ENCODE measurements at places on chromosomes 2 and 18.

DNA sequence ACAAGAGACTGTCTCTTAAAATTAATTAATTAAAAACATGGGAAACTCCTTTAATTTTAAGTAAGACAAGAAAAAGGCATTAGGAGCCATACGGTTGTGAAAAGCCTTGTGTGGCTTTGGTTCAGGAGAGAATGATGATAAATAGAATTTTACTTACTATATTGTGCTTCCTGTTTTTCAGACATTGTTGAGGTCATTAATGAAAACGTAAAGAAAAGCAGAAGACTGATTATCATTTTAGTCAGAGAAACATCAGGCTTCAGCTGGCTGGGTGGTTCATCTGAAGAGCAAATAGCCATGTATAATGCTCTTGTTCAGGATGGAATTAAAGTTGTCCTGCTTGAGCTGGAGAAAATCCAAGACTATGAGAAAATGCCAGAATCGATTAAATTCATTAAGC lies 10.7 kb upstream of the IL1RL2 start:
- no peak for DNase-seq

- DNase-seq = no peak
Observed at GRCh38 chr2:167478196-167478595, 589.9 kb downstream of the XIRP2 start.

DNA sequence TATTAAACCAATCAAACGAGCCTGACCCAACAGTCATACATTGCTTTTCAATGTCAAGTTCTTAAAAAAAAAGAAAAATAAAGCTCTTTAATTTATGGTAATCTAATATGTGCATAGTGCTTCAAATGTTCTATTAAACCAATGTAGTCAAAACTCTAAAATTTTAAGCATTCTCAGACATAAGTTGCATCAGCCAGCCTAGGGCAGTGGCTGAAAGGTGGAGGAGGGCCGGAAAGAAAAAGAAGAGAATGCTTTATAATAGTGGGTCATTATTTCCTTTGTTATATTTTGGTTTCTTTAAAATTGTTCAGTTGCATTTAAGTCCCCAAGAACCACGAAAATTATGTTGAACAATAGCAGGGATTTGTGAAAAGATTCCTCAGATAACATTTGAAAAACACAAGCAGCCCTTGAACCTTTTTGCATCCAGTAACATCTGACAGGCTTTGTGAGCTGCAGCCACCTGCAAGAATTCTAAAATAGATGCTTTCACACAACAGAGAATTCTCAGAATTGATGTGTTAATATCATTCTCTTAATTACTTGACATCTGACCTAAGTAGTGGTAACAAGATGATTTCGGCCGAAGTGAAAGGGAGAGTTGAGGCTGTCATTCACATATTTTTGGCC lies 252.1 kb downstream of the CDCA7 start:
- no peak for DNase-seq

DNA sequence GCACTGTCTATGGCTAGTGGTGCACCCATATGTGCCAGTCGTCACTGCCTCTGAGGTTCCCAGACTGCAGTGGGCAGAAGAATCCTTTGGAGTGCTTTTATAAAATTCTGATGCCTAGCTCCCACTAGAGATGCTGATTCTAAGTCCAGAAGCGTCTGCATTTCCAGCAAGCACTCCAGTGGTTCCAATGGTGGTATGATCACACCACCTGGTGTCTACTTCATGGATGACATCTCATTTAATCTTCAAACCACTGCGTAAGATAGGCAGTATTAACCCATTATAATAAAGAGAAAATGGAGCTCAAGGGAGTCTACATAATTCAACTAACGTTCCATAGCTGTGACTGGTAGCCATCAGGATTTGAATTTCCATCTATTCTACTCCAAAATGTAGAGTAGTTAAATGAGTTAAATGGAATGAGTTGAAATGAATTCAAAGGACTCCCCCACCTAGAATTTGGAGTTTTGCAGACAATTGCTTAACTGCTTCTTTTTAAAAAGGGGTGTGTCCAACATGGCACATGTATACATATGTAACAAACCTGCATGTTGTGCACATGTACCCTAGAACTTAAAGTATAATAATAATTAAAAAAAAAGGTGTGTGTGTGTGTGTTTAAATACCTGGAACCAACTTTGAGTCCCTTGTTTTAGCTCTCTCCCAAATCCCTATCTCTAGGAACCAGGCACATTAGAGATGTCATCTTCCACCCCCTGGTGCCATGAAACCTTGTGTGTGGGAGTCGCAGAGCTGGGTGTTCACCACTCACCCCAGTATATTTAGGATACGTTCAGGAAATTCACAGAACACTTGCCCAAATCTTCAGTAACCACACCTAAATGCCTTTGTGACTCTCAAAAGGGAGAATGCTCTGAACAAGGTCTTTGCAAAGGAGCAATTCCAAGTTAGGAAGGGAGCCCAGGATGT lies 14.1 kb downstream of the LAMA3 start:
- no peak for DNase-seq

DNA sequence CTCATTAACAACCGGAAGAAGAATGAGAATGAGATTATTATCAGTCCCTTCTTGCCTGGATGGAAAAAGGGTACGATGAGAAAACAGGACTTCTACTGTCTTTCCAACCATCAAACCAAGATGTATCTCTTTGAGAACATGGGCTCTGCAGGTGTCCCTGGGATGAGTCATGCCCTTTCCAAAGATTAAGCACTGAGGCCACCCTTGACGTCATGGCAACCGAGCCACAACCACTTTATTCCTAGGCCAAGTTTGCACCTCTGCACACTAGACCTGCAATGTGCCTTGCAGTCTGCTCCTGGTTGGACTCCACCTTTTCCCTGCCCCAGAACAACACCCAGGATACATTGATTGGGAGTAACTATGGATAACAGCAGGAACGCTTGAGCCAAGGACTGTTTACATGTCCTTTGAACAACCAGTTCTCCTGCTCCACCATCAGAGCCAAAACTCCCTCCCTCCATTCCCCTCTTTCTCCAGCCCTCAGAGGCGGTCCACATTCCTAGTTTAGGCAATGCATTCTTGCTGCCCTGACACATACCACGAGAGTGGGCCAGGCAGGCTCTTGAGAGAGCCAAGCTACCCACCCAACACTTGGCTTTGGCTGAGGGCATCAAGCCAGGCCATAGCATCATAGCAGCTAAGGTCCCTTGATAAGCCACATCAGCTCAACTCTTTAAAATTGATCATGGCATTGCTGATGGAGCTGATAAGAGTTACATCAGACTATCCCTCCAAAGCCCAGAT lies 310.7 kb downstream of the TNS1 start:
- no peak for DNase-seq

- no peak for DNase-seq
Observed at GRCh38 chr2:59083075-59083828, 842.1 kb upstream of the FANCL start.

DNA sequence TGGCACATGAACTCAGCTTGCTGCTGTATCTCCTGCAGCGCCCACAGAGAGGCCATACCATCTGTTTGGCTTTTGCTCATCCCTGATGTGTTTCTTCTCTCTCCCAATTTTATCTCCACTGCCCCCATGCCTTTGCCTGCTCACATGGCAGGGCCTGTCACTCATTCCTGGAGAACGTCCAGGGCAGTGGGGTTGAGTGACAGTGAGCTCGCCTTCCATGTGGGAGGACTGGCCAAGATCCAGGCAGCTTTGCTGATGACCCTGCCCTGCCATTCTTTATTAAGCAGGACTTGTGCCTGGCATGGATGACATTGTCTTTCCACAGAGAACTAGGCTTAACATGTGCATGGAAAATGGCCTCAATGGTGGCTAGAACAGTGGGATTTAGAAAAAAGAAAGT lies 230.5 kb upstream of the THSD7B start:
- DNase-seq = no peak

- no peak for DNase-seq
Observed at GRCh38 chr2:236565212-236565611, 4.4 kb upstream of the ACKR3 start.

GRCh38 chr2:55923091-55923981 lies at the start of gene EFEMP1:
Gene EFEMP1 (minus strand): TSS chr2:55923782. CDS start chr2:55922440, 1,342 bp downstream.
- DNase-seq = no peak

GRCh38 chr2:164599954-164600589 lies 21.2 kb downstream of the GRB14 start:
- no peak for DNase-seq

DNA sequence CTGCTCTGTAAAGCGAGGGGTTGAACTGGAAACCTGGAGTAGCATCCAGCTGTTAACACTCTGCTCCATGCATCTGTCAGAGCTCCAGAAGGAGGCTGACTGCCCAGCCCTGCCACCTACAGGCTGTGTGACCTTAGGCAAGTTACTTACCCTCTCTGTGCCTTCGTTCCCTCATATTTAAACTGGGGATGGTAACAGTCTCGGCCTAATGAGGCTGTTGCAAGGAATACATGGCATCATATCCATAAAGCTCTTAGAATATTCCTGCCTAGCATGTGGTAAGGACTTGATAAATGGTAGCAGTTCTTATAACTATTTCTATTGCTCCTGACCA lies 80.6 kb downstream of the LRRFIP1 start:
- DNase-seq = no peak

- DNase-seq = no peak
Observed at GRCh38 chr18:3424280-3424890, 25.6 kb upstream of the TGIF1 start.

GRCh38 chr2:97355176-97355575 lies 234.5 kb downstream of the ANKRD36B start:
- DNase-seq = no peak

DNA sequence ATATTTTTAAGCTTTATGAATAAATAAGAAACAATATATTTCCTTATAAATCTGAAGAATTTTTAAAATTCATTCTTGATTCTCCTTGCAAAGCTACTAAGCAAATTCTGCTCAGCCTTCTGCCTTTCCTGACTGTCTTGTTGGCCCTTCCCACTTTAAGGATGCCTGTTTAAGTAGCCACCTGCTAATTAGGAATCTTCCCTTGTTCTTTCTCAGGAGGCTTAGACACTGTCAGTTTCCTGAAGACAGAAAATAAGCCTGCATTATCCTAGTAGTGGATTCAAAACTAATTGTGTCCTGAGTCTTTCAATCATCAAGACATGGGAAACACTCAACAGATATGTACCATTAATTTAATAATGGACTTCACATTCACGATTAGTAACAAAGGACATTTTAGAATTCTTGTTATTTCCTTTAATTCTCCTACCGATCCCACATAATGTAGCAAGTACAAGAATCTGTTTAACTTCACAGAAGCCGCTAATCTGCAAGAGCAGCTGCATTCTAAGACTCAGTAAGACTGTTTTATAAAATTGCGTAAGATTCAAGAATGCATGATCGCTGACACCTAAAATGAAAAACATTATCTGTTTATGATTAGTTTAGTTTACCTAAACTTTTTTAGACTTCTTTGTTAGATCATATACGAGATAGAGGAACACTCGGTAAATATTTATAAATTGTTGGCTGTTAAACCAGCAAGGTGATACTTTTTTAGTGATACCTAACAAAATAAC lies 445.4 kb upstream of the DSEL start:
- no peak for DNase-seq

DNA sequence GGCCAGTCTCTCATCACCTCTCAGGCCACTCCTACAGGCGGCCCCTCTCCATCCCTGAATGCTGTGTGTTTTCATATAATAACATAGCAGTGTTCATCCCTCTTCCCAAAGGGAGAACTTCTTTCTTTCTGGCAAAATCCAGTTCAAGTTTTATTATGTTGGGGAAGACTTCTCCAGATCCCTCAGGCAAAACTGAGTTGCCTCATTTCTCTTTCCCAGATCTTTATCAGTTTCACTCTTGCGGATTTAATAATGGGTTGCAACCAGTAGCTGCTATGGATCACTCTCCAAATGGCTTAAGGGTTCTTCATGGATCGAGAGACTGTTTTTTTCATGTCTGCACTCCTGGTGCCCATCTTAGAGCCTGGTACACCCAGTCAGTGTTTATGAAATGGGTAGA lies 129.9 kb downstream of the FHOD3 start:
- no peak for DNase-seq

DNA sequence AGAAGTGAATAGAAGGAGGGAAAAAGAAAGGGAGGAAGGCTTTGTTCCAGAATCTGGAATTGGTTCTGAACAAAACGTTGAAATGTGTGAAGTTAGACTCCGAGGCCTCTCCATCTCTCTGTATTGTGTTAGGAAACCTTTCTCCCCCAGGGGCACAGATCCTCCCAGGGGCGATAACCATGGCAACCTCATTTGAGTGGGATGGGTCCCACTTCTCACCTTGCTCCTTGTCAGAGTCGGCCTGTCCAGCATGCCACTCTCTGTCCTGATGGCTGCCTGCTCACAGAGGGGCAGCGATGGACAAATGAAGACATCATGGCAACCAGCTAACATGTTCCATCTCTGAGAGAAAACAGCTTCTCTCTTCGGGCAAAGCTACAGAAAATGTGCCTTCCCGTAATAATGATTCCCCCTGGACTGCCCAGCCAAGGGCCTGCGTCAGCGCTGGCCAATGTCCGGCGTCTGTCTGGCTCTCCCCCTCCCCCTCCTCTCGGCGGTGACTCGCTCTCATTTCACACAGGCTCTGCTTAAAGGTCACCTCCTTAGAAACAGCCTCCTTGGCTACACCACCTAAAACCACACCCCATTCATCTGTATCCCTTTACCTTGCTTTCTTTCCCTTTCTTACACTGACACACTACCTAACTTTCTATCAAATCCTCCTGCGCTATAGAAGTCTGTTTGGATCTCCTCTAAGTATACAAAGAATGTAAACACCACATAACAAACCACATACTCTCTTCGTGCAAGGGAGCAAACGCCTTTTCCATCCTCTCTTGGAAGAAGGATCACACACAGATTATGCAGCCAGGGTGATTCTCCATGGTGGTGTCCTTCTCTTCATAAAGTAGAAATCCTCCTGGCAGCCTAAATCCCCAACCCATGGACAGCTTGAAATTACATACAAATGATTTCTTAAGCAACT lies 32.1 kb upstream of the TTC39C start:
- no peak for DNase-seq

DNA sequence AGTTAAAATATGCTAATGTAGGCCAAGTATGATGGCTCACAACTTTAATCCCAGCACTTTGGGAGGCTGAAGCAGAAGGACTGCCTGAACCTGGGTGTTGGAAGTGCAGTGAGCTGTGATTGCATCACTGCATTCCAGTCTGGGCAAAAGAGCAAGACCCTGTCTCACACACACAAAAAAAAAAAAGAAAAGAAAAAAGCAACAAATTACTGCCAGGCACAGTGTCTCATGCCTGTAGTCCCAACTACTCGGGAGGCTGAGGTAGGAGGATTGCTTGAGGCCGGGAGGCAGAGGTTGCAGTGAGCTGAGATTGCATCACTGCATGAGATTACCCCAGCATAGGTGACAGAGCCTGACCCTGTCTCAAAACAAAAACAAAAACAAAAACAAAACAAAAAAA lies 110.6 kb downstream of the PRELID3A start:
- no peak for DNase-seq

DNA sequence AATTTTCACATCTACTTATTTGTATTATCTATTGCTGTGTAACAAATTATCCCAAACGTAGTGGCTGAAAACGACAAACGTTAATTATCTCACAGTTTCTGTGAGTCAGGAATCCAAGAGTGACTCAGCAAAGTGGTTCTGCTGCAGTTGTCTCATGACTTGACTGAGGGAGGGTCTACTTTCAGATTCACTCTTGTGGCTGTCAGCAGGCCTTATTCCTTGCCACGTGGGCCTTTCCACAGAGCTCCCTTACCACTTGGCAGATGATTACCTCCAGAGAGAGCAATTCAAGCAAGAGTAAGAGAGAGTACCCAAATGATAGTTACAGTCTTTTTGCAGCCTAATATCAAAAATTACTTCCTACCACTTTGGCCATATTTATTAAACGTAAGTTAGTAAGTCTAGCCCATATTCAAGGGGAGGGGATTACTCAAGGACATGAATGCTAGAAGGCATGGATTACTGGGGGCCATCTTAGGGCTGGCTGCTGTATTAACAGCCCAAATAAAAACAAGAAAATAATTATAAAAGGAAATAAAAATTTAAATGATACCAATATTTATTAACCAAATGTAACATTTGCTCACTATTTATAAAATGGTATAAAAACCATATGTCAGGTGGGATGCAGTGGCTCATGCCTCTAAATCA lies 48.7 kb upstream of the NBEAL1 start:
- no peak for DNase-seq

All from stimulated activated CD8-positive, alpha-beta memory T cell treated with anti-CD3 and anti-CD28 coated beads, Interleukin-4, amount 100 ng/mL, for 4 hours (primary cell).